ENCODE measurements at places on chromosomes 7 and 10.

- no peak for DNase-seq
Observed at GRCh38 chr7:22356010-22356691, 803 bp downstream of the RAPGEF5 start.

DNA sequence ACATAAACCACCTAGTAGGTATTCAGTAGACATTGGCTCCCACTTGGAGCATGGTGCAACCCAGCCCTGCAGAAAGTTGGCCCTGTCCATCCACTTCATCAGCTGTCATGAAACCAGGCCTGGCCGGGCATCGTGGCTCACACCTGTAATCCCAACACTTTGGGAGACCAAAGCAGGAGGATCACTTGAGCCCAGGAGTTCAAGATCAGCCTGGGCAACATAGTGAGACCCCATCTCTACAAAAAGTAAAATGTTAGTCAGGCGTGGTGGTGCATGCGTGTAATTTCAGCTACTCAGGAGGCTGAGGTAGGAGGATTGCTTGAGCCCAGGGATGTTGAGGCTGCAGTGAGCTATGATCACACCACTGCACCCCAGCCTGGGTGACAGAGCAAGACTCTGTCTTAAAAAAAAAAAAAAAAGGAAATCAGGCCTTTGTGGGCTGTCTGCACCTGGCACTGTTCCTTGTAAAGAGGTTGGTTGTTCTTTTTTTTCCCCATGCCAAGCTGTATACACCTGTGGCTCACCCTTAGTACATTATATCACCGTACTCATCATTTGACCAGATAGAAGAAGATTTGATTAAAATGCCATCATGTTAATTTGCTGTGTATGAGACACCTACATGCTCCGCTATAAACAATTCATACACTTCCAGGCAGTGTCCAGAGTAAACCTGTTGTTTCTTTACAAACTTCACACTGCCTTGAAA, 45.4 kb upstream of the GRID1 start:
- DNase-seq = no peak

DNA sequence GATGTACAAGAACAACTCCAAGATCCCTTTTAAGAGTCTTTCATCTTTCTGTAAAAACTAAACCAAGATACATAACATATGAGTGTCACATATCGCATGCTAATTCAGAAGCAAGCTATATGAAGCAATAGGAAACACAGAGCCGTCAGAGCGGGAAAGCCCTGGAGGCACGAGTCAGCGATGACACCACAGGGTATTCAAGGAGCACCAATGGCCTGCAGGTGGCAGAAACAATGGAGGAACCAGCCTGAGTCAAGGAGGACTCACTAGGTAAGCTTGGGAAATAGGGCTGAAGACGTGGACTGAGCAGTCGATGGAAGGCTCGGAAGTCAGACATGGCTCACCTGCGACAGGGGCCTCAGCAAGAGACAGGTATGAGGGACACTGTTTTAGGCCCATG, 214.4 kb downstream of the FAM107B start:
- no peak for DNase-seq

- no peak for DNase-seq
Observed at GRCh38 chr10:126907423-126907970, 2.3 kb downstream of the DOCK1 start.

DNA sequence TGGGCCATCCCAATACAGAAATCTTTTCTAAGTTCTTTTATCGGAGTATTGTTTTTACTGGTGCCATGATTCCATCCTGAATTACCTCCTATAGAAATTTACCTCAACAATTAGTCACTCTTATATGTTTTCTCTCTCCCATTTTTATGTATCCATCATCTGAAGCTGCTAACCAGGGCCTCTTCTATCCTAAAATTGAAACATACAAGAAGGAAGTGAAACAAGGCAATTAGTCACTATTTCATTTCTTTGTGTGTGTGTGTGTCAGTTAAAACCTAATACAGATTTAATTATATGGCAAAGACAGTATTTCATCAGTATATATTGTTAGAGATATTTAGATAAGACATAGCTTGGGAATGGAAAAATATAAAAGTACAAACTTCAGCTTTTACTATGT, 148.4 kb upstream of the AHR start:
- no peak for DNase-seq

DNA sequence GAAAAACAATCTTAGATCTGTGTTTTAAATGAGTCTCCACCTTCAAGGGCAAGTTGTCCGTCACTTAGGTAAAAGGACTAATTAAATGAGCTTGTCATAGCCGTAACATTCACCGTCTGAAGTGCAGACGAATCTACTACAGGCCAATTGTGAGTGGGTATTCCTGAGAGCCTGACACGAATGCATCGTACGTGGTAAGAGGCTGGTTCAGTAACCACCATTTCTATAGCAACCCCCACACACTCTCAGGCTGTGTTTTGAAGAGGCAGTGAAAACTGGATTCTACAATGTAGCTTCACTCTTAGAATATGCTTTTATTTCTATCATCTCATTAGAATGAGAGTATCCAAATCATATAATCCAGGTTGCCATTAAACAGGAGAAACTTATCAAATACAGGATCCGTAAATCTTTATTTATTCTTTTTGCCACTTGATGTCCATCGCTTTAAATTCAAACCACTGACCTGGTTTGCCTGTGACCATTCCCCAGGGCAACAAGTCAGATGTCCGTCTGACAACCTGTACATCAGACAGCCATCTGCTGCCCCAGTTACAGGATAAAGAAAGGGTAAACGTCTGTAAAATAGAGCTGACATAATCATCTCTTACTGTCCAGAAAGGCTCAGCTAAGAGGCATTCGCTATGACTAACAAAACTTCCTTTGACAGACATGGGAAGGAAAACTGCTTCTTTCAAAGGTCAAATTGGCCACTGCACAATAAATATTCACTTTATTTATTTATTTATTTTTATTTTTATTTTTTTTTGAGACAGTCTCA, 70.3 kb upstream of the NMT2 start:
- no peak for DNase-seq

DNA sequence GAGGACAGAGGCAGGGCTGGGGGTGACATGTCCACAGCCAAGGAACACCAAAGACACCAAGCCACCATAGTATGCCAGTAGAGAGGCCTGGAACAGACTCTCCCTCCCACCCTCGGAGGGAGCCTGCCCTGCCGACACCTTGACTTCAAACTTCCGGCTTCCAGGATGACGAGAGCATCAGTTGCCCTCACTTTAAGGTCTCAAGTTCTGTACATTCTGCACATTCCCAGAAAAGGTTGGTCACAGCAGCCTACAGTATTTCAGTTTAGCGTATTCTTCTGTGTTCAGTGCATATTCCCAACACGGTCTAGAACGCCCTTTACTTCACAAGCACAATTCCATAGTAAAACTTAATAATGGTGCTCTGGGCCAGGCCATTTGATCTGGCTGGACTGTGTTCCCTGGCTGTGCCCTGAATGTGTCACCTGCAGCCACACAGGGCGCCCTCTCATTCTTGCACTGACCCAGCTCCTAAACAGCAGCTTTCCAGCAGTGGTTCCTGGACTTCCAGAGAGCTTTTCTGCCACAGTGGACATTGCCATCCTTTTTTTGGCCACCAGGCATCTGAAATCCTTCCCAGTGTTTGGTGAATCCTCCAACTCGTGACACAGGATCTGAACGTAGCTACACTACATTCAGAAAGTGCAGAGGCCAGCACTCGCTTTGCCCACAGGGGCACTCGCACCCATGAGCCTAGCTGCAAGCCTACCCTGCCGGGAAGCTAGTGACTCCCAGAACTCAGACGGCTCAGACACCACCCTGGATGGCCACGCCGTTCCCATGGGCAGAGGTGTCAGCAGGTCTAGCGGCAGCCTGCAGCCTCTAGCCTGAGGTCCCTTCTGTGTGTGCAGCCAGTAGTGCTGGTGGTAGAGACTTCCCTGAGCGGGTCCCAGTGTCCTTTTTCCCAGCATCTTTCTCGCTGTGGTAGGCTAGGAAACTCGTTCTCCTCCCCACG, 36.4 kb upstream of the INSIG1 start:
- no peak for DNase-seq

- DNase-seq = no peak
Observed at GRCh38 chr7:15848362-15848761, 161.9 kb upstream of the MEOX2 start.

DNA sequence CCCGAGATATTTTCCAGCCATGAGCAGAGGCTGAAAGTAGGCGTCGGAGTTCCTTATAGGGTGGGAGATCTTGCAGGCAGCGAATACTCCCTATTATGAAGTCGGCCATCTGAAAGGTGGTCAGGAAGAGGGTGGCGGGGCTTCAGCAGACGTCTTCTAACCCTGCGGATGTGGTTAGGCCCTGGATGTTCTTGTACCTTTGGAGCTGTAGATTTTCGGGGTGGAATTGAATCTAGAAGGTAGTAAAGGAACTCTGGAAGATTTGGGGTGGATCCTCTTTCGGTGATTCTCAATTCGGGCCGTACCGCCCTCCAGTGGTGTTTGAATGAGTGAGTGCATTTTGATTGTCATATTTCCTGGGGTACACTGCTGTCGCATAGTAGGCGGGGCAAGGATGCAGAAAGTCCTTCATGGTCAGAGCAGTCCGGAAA, 635 bp downstream of the NUP205 start:
- DNase-seq = no peak

DNA sequence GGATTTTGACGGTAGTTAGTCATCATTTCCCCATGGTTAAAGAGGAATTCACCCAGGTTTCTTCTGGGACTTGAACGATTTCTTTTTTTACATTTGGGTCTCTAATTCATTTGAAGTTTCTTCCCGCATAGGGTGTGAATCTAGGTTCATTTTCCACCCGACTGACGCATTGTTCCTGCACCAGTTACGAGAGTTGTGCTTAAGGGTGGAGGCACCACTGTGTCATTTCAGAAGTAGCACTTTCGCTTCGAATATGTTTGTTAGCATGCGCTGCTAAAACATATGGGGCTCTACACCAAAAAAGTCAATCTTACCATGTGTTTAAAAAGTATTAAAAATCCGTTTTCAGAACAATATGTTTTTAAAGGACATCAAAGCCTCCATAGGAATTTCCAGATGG, 140.3 kb downstream of the VIPR2 start:
- no peak for DNase-seq

- DNase-seq = no peak
Observed at GRCh38 chr7:105618016-105618296, 36.7 kb upstream of the EFCAB10 start.

- DNase-seq = no peak
Observed at GRCh38 chr10:61128196-61128595, 184.2 kb upstream of the RHOBTB1 start.

DNA sequence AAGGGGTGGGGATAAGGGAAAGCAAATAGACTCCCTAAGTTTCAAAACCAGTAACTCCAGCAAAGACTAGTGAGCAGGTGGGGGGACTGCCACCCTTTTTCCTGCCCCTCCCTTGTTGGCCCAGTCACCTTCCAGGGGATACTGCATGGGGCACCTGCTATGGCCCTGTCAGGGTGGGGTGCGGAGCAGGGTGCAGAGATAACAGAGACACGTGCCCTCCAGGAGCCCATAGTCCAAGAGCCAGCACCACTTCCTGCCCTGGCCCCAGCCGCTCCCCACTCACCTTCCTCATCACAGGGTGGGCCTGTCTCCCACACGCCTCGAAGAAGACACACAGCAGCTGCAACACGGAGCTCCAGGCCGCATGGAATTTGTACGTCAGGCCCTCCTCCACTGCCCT, 20.6 kb downstream of the RRP12 start:
- DNase-seq = no peak

- DNase-seq = no peak
Observed at GRCh38 chr7:106813705-106814305, 51.3 kb upstream of the PIK3CG start.

All from skeletal muscle cell (primary cell).